CD4-positive, alpha-beta T cell treated with Interleukin-4 for 4 hours (primary cell): ENCODE measurements at places on chromosomes 3 and 15.

DNA sequence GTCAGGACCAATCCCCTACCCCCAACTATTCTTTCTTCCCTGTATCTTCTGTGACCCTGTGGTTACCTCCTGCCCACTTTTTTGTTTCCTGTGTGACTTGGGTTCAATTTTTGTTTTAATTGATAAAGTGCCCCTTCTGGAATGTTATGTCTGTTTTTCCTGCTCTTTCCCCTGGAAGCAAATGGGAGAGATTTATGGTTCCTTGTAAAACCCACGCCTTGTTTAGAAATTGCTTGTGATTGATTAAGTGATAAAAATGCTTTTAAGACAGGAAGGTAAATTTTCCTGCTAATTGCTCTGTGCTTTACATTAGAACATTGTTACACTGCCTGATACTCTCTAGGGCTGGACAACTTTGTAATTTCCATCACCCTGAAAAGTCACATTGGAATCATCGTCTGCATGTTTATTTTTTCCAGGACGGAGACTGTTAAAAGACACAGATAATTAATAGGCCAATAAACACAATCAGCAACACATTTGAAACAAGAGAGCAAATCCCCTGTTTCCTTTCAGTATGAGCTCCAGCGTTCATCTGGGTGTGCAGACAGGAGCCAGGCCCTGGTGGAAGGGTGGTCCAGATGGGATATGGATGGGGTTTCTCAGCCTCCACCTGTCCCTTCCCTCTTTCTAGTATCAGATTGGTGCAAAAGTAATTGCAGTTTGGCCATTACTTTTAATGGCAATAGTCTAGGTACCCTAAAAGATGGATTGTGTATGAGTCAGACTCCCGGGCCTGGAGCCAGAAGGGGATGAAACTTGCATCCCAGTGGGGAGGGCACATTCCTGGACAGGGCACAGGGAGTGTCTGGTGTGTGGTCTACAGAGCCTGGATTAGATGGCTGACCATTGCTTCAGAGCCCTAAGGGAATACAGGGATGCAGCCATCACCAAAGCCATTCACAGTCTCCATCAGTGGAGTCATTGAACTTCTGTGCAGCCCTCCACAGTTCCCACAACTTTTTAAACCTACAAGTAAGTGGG, 58.1 kb upstream of the AGBL1 start:
- DNase-seq = no peak

GRCh38 chr3:36178018-36178417, 202.3 kb upstream of the STAC start:
- DNase-seq = no peak

- DNase-seq = no peak
These were observed 3.8 kb downstream of the GOLIM4 start for GRCh38 chr3:168091941-168092340.

GRCh38 chr3:153852355-153852754, 268.8 kb upstream of the ARHGEF26 start:
- no peak for DNase-seq

DNA sequence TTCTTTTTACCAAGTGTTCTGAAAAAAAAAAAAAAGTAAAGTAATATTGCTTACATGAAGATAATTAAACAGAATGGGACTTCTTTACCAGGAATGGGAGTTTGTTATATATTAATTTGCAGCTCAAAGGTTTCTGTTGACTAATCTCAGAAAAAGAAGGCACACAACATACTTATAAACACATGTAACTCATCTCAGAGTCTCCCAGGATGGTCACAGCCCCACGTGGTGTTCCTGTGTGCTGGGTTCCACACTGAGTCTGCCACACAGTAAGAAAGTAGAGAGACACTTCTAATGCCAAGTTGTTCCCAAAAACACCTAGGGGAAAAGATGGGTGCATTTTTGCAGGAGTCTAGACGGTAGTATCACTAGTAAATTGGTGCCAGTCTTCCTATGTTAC, 116.7 kb upstream of the ICE2 start:
- DNase-seq = no peak
